Suppressor macrophage treated with lipopolysaccharide for 4 hours (primary cell): ENCODE measurements at places on chromosomes 2 and 18.

DNA sequence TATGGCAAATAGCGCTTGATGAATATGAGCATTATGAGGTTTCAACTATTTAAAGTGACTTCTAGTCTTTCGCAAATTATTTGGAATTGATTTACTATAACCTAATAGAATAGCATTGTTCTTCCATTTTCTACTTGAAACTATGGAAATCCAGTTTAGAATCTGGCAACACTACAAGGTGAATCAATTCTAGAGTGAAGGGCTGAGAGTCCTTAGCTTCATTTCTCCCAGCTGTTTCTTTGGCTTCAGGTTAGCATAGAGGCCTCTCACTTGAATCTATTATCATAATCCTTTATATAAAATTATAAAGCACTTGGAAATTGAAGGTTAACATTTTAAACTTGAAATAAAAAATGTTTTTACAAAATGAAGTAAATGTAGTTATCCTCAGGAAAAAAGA, 318.8 kb downstream of the CCDC85A start:
- no peak for DNase-seq

GRCh38 chr2:176642074-176642473, 372.8 kb downstream of the MTX2 start:
- DNase-seq = no peak

- no peak for DNase-seq
Measured at GRCh38 chr2:12877761-12878160, 161.0 kb downstream of the TRIB2 start.

DNA sequence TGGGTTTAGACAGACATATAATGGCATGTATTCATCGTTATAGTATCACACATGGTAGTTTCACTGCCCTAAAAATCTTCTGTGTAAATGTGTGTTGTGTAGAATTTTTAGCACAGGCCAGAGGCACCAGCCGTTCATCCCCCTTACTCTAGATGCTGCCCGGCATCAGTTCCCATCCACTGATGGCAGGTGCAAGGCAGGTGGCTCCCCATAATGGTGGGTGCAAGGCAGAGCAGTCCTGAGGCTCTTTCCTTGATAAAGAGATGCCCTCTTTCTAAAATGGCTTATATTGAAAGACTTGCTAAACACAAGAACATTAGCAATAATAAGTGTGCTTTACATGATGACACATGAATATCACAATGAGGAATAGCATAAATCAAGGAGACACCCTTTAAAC, 508.5 kb downstream of the EPHA4 start:
- no peak for DNase-seq

GRCh38 chr2:216944733-216945132, 84.9 kb upstream of the TNP1 start:
- no peak for DNase-seq

GRCh38 chr2:213723707-213724106, 439.4 kb downstream of the SPAG16 start:
- no peak for DNase-seq

- DNase-seq = no peak
Measured at GRCh38 chr2:71800106-71800809, 346.9 kb downstream of the DYSF start.

- DNase-seq = no peak
Measured at GRCh38 chr18:52950155-52950554, 610.2 kb downstream of the DCC start.

DNA sequence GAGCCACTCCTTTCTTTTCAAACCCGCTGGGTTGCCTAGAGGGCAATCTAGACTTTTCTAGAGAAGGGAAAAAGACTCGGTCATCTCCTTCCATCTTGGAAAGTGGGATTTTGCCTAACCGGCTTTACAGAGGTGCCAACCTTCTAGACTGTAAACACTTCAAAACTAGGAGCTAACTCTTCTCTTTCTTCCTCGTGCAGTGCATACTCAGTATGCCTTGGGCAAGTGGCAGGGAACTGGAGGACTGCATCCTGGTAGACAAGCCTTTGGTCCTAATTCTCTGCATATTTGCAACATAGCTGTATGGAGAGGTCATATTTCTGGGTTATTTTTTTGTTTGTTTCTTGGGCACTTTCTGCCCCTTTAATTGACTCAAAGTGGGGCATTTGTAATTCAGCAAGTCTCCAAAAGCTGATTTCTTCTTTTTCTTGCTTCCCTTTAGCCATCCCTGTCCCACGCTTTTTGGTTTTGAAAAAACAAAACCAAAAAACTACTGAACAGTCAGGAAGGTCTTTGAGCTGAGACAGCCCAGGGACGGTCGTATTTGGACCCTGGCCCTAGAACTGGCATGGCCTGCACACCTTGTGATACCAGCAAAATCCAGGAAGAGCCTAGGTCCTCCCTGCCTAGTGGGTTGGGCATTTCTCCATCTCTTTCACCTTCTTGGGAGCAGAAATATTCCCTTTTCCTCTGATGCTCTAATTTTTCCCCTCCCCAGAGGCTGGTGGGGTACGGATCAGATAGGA, 5.8 kb upstream of the GATA6 start:
- no peak for DNase-seq

DNA sequence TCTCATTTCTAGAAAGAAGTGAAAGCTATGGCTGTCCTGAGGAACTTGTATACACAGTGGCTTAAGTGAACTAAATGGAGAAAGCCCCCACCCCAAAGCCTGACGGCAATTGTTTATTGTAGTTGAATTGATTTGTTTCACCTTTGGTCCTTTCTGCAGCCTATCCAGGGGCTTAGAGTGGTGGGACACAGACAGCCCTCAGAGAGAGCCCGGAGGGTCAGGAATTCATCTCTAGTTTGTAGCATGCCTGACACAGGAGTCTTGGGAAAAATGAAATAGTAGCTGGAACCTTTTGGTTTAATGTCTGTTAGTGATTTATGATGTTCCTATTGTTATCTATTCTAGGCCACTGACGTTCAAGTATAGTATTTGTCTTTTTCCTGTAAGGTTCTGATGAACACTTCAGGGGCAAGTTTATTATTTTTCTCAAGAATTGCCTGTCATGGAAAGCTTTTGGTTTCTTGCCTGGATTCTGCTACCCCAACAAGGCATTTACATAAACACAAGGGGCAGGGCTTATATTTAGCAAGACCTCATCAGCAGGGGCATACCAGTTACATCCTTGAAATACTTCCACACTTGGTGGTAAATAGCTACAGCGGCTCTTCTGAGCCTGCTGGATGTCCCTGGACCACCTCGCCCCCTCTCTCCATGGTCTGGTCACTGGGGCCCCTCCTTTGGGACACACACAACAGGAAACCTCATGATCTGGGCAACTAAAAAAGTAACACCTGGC, 44.4 kb downstream of the KCNE4 start:
- no peak for DNase-seq

- no peak for DNase-seq
Measured at GRCh38 chr18:2979129-2979528, 33.8 kb downstream of the LPIN2 start.

- DNase-seq = no peak
Measured at GRCh38 chr18:58313491-58314032, 269.5 kb downstream of the NEDD4L start.

DNA sequence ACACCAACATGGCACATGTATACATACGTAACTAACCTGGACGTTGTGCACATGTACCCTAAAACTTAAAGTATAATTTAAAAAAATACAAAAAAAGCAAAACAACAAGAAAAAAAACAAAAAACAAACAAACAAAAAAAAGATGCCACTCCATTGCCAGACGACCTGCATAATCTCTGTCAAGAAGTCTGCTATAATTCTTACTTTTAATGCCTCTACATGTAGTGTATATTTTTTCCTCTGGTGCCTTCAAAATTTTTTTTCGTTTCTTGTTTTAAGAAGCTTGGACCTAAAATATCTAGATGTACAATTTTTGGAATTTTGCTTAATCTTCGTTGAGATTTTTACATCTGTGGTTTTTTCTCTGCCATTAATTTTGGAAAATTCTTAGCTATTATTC, 235.6 kb upstream of the ZNF521 start:
- DNase-seq = no peak

DNA sequence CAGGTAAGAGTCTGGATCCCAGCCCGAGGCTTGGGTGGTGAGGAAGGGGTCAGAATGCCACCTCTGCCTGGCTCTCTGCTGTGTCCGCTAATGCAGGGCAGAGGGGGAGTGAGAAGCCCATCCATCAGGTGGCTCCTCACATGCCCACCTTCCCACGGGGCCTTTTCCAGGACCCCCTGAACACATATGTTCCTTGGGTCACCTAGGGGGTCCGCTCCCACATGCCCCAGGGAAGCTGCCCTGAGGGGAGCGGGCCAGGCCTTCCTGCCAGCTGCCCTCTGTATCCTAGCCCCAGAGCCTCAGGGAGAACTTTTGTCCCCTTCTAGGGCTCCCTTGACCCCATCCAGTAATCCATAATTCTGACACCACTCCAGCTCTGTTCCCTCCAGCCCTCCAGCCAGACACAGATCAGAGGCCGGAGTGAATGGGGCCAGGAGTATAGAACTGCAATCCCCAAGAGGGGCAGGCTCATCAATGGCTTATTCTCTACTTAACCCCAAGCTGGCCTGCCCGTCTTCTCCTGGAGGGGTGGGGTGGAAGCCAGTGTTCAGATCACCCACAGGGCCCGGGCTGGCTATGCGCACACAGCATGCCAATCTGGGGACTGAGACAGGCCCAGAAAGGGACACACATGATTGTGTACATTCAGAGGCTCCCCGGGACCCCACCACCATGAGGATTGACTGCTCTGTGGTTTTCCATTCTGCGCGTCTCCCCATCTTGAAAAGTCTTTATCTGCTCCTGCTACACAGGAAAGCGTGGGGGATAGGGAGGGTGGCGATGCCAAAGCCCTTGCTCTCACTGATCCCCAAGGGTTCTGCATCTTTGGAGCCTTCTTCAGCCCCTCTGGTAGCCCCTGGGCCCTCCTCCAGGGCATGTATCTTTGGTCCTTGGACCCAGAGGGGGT, 1.1 kb downstream of the EMILIN1 start:
- no peak for DNase-seq

DNA sequence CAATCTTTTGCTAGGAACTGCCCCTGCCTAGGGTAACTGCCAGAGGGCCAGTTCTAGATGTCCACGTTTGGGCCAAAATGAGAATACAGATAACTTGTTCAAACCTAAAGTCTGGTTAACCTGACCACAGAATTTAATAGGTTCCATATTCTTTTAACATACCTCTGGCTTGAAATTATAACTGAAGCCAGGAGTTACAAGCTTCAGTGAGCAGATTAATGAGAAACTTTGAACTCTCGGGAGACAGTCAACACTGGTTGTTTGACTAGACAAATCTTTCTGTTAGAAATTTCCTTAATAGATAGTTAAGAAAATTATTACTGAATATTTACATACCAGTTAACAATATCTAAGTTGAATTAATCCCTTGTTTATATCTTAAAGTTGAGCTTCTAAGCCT, 110.0 kb upstream of the KLF7 start:
- DNase-seq = no peak

DNA sequence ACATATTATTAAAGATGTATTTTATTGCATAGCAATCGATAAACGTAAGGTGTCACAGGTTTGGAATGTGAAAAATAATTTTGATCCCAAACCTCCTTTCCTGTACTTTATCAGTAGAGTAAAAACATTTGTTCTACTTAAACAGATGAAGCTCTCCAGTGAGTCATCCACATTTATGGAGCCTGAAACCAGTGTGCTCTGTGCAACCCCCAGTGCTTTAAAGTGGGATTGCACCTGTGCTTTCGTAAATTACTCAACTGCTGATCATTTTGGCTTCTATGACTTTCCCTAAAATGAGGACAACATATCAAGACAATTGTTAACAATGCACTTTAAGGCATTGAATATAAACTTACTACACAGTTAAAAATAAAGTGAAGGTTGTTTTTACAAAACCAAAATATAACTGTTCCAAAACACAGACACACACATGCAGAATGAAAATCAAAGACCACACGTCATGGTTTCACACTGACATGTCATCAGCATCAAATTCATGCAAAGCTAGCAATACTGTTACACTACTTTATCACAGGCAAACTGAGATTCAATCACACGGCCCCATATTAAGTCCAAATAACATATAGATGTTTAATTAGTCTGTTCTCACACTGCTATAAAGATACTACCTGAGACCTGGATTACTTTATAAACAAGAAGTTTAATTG, 9.7 kb downstream of the TMEM18 start:
- DNase-seq = peak; percentile 5

GRCh38 chr2:120437604-120438000, 91.7 kb downstream of the INHBB start:
- DNase-seq = no peak

GRCh38 chr2:191020742-191021381, 6.9 kb upstream of the STAT1 start:
- DNase-seq = peak; percentile 95

DNA sequence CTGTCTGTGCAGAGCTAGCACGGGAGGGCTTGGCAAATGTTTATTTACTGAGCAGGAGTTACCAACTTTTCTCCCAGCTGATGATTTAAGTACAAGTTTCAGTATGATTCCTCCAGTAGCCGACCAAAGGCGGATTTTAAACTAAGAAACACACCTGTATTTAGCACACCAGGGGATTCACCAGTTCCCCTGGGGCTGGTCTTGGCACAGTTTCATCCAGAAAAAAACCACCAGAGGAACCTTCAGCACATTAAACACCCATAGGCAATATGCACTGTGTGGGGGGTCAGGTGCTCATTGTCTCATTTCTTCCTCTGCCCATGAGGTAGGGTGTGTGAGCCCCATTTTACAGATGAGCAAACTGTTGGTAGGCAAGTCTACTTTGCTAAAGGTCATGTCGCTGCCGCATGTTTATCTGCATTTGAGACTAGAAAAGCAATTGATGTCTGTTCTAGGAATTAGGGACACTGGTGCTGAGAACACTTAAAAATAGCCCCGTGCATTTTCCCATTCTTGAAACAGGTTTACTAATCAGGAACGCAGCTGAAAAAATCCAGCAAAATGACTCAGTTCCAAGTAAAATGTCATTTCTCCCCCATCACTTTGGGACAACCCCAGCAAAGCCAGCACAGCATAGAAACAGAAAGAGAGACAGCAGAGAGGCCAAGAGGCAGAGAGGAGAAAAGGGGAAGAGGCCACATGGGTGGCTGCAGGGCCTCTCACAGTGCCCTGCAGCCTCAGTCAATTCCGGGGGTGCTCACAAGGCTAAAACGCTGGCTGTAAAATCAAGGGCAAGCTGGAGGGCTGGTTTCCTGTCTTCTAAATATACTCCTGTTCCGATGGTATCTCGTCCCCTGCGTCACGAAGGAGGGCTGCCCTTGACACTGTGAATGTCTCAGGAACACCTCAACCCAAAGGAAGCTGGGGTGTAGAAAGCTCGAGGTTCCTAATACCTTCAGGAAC, 166.8 kb upstream of the ID2 start:
- peak; percentile 94 for DNase-seq

- DNase-seq = no peak
Measured at GRCh38 chr2:46735108-46735691, 180.4 kb downstream of the MCFD2 start.

- peak; percentile 27 for DNase-seq
Measured at GRCh38 chr2:170396799-170397459, 219.0 kb downstream of the MYO3B start.

- DNase-seq = no peak
Measured at GRCh38 chr2:15136639-15137038, 424.5 kb downstream of the NBAS start.

DNA sequence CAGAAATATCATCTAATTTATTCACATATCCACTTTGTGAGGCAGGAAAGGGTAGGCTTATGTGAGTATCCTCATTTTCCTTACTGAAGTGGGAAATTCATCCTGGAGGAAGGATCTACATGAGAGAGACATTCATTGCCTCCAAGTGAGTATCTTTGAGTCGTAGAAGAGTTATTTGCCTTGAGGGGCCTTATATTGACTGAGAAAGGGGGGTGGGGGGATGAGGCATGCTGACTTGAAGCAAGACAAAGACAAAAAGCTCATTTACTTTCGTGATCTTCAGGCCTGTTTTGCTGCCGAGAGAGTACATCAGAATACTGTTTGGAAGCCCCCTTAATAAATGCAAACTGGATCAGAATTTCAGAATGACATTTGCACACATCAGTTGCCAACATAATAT, 17.6 kb upstream of the NEDD4L start:
- DNase-seq = no peak
